ENCODE measurements at places on chromosomes 2 and 18. TPM values are rescaled to one million over a fixed set of nuclear protein-coding genes. Genes with fewer than 3 reads are reported as not detected.

ANKRD29 gene
- total RNA-seq = 15.6 TPM

CDKL4 gene
- 1.5 TPM for total RNA-seq

C2orf42 gene
- total RNA-seq = 25.8 TPM

COL4A4 gene
- total RNA-seq = 0.94 TPM

REL gene
- total RNA-seq = 45.1 TPM

- H3K36me3 ChIP-seq = no peaks in the 10 kb centered on the region
- DNase-seq = no peak
- H3K4me1 ChIP-seq = no peaks in the 10 kb centered on the region
- H3K27ac ChIP-seq = no peak overlapping the region
- no peak overlapping the region for H3K4me3 ChIP-seq
Measured at GRCh38 chr2:206001912-206002311, 84.1 kb downstream of the INO80D start.

GRCh38 chr2:218780046-218780445 lies 1.9 kb upstream of the CYP27A1 start:
- no peak for DNase-seq
- H3K4me3 ChIP-seq = no peak overlapping the region
- no peak overlapping the region for H3K27ac ChIP-seq
- peaks cover 4% of the 10 kb centered on the region for H3K4me1 ChIP-seq
- no peaks in the 10 kb centered on the region for H3K36me3 ChIP-seq

- no peaks in the 10 kb centered on the region for H3K36me3 ChIP-seq
- no peak overlapping the region for H3K4me3 ChIP-seq
- H3K27ac ChIP-seq = no peak overlapping the region
Measured at GRCh38 chr2:182415771-182416170, 11.1 kb downstream of the PDE1A start.

DNA sequence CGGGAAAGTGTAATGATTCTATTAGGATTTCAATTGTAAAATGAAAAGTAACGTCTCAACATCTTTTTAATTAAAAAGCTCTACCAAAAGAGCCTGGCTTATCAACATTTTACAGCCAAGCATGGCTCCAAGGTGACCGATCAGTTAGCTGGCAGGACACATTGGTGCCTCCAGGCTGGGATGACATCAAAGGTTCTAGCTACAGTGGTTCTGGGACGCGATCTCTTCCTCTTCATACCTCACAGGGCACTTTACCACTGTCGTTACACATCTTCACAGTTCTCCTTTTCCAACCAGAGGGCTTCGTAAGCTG lies 693 bp downstream of the ORC2 start:
- peaks cover 1% of the 10 kb centered on the region for H3K4me1 ChIP-seq
- H3K27me3 ChIP-seq = no peaks in the 10 kb centered on the region

DNA sequence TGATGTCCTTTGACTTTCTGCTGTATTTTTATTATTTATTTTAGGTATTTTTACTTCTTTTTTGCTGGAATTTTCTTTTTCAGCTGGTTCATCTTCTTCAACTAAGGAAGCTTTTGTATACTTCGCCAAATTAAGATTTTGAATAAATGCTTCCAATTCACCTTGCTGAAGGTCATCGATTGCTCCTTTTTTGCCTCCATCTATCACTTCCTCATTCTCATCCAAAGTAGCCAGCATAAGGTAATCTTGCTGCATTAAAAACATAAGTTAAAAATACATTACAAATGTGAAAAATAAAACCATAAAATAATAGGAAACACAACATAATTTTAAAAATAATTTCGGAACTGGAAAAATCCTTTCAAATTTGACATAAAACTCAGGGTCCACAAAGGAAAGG lies 2.6 kb downstream of the CEBPZ start:
- no peak overlapping the region for H3K4me3 ChIP-seq
- no peak overlapping the region for H3K27ac ChIP-seq
- no peaks in the 10 kb centered on the region for H3K36me3 ChIP-seq
- H3K4me1 ChIP-seq = peaks cover 18% of the 10 kb centered on the region

GRCh38 chr2:46615555-46615954 lies 136.2 kb downstream of the TMEM247 start:
- peak overlapping the region; percentile 92 for H3K4me3 ChIP-seq
- H3K27ac ChIP-seq = no peak overlapping the region
- no peaks in the 10 kb centered on the region for H3K27me3 ChIP-seq
- peaks cover 3% of the 10 kb centered on the region for H3K4me1 ChIP-seq

DNA sequence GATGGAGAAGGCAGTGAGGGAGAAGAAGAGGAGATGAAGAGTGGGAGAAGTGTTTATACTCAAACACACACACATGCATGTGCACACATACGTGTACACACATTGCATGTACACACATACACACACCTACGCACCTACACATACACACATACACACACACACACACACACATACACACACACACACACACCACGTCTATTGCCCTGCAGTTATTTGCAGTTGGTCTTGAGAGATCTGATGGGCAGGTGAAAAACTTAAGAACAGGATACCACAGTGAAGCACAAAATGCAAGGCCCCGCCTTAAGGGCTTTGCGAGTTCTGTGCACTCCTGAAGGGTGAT lies 190.2 kb downstream of the MYCN start:
- H3K4me3 ChIP-seq = no peak overlapping the region
- no peaks in the 10 kb centered on the region for H3K36me3 ChIP-seq
- no peaks in the 10 kb centered on the region for H3K4me1 ChIP-seq
- no peaks in the 10 kb centered on the region for H3K27me3 ChIP-seq
- no peak for DNase-seq

GRCh38 chr2:216110620-216111019 lies 1.5 kb downstream of the XRCC5 start:
- H3K4me1 ChIP-seq = peaks cover 2% of the 10 kb centered on the region
- H3K36me3 ChIP-seq = no peaks in the 10 kb centered on the region
- no peak for DNase-seq

GRCh38 chr2:28915939-28916338 lies 21.5 kb downstream of the WDR43 start:
- H3K4me1 ChIP-seq = no peaks in the 10 kb centered on the region
- no peak overlapping the region for H3K4me3 ChIP-seq
- H3K27me3 ChIP-seq = no peaks in the 10 kb centered on the region
- no peaks in the 10 kb centered on the region for H3K36me3 ChIP-seq
- DNase-seq = no peak
- no peak overlapping the region for H3K27ac ChIP-seq

- no peak overlapping the region for H3K4me3 ChIP-seq
- DNase-seq = no peak
- no peaks in the 10 kb centered on the region for H3K36me3 ChIP-seq
- H3K4me1 ChIP-seq = no peaks in the 10 kb centered on the region
Measured at GRCh38 chr2:18178736-18179349, 300.4 kb downstream of the KCNS3 start.

DNA sequence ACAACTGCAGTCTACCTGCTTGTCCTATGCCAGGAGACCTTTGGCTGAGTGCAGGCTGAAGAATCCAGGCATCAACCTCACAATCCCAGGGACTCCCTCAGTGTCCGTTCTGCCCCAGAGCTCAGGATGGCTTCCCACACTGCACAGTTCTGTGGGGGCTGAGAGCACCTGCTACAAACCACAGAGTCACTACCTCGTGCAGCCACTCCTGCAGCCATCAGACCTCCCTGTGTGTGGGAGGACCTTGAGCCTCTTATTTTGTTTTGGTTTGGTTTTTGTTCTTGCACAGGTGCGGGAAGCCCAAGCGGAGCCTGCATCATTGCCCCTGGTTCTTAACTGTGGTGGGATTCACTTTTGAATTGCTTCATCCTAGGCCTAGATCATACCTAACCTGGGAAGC lies 31.0 kb downstream of the NAT8 start:
- H3K4me3 ChIP-seq = no peak overlapping the region
- no peaks in the 10 kb centered on the region for H3K27me3 ChIP-seq
